ENCODE measurements at places on chromosomes 11 and 22.

DNA sequence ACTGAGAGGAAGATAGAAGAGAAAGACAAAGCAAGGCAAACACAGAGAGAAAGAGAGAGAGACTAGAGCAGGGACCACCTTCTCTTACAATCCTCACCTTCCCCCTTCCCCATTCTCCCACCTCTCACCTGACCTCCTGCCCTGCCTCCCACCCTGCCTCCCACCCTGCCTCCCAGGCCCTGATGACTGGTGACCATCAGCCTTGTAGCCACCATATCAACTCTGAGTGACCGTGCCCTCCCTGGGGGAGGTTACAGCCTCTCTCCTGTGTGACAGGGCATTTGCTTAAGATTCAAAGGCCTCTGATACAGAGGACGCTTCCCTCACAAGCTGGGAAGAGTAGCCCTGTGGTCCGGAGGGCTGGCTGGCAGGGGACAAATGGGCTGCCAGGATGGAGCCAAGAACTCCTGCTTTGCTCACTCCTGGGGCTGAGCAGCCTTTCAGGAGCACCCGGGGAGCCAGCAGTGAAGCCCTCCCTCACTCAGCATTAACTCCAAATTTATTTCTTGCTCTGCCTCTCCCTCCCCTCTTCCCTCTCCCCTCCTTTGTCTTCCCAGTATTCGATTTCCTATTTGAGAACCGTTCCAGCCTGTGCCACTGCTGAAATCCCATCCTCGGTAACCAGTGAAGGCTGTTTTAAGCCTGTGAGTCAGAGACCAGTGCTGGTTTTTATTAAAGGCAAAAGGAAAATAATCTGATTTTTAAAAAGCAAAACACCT lies 125.2 kb upstream of the SYT13 start:
- no peak for DNase-seq

GRCh38 chr11:109033627-109034338 lies 368.9 kb downstream of the DDX10 start:
- DNase-seq, result no peak

GRCh38 chr11:126160345-126161022 lies 51.0 kb downstream of the RPUSD4 start:
- no peak for DNase-seq

- DNase-seq, result no peak
Measured at GRCh38 chr11:95450547-95451123, 219.6 kb upstream of the SESN3 start.

DNA sequence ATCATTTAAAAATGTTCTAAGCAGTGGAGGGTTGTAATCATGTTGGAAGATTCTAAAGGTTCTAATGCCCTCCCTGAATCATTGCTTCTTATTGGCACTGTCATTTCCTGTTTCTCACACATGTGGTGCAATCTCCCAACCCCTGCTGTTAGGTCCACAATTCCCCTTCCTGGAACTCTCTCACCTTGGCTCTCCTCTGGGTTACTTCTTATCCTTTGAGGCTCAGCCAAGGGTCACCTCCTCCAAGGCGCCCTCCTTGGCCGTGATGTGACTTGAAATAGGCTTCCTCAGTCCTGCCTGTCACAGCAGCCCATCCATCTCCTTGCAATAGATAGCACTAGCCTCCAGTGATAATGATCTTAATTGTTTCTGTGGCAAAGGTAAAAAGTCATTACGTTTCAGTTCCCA lies 149.8 kb downstream of the TTC17 start:
- no peak for DNase-seq

- no peak for DNase-seq
Measured at GRCh38 chr11:124584681-124585372, 15.0 kb downstream of the OR8A1 start.

GRCh38 chr11:69726481-69726880 lies 22.7 kb upstream of the FGF19 start:
- DNase-seq, result no peak

GRCh38 chr11:121588747-121589146 lies 136.0 kb upstream of the SORL1-AS1 start:
- no peak for DNase-seq
